Left colon (tissue), 2 donors: ENCODE measurements at places on chromosomes 4 and X. TPM values are rescaled to one million over a fixed set of nuclear protein-coding genes. Genes with fewer than 3 reads are reported as not detected.

- DNase-seq, result no peak
Measured at GRCh38 chr4:178415925-178416324, 973.7 kb upstream of the AGA start.

- no peak for DNase-seq
Measured at GRCh38 chrX:50469206-50469605, 1.4 kb downstream of the DGKK start.

- no peak for DNase-seq
Measured at GRCh38 chr4:32824336-32824735, 2104.2 kb downstream of the PCDH7 start.

DNA sequence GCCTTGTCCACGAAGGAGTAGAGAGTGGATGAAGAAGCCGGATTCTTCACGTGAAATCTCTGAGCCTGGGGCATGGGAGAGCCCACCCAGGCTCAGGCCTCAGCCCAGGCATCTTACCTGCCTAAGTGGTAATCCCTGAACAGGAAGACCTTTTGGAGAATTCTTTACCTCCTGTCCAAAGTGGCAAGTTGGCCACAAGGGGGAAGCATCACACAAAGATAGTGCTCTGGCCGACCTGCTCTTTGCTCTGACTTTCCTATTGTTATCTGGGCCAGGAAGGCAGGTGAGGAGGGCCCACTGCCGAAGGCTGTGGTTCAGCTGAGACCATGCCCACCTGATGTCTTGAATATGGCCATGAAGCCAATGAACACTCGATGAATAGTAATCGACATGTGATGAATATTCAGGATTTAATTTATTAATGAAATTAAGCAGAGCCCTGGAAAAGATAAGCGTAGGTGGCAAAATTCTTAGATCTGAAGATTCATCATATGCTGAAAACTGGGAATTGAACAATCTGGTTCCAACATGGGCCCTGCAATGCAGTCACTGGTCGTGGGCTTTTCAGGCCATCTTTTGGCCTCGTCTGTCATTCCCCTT, 93.8 kb downstream of the PDGFRA start:
- peak; percentile 30 for DNase-seq

GRCh38 chr4:21749412-21749811, 199.2 kb downstream of the KCNIP4 start:
- DNase-seq, result no peak

SORBS2 gene
- total RNA-seq, result 37.5 TPM

USP17L11 gene
- total RNA-seq, result not detected

PALLD gene
- 92.7 TPM for total RNA-seq
